ENCODE measurements at places on chromosomes 12 and 14.

GRCh38 chr14:49506650-49507049, 79.5 kb downstream of the RPS29 start:
- DNase-seq = no peak

DNA sequence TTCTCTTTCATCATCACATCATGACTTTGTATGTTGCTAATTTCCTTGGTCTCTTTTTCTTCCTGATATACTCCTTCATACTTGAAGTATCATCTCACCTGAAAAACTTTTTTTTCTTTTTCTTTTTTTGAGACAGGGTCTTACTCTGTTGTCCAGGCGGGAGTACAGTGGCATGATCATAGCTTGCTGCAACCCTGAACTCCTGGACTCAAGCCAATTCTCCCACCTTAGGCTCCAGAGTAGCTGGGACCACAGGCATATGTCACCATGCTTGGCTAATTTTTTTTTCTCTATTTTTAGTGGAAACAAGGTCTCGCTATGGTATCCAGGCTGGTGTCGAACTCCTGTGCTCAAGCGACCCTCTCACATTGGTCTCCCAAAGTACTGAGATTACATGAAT, 107.6 kb downstream of the RALGAPA1 start:
- DNase-seq = no peak

GRCh38 chr12:32843528-32844095, 53.0 kb downstream of the PKP2 start:
- no peak for DNase-seq

DNA sequence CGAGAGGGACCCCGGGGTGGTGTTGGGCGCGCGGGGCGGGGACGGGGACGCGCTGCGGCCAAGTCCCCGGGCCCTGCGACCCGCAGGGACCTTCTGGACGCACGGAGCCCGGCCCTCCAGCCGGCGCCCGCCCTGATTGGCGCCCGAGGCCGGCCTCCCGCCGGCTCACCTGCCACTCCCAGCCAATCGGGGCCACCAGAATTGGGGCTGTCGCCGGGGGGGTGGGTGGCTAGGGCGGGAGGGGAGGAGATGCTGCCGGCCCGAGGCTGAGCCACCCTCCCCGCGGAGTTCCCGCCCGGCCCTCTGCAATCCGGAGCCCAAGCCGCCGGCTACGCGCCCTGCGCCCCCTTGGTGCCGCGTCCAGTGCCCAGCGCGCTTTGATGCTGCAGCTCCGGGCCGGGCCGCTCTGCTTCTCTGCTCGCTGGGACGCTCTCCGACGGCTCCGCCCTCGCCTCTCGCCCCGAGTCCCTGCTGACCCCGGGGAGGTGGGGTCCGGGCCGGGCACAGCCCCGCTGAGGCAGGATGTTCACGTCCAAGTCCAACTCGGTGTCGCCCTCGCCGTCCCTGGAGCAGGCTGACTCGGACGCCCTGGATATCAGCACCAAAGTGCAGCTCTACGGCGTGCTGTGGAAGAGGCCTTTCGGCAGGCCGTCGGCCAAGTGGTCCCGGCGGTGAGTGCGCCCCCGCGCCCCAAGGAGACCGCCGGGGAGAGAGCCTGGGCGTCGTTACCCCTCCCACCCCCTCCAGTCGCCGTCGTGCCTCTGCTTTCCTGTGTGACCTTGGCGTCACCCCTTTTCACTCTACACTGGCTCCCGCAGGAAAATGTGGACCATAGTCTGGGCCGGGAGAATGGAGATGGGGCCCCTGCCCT, at the start of gene PLEKHD1:
Gene PLEKHD1, plus strand, starts transcription at position 285 of the 871 bp plus-strand sequence. Its CDS starts 238 bp downstream, at position 523.
- DNase-seq = no peak

DNA sequence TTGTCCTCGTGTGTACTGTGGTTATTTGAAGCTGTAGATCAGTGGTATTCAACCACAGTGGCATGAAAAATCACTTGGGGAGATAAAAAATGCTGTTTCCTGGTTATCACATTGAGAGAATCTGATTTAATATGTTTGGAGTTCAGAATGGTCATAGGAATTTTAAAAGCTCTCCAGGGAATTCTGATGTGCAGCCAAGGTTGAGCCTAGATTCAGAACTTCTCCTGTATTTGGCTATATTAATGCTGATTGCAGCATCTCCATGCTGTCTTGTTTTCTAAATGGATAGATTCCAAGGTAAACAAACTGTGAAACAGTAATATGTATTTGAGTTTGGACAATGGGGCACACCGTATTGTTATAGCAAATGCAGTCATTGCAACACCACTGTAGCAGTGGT, 982.2 kb upstream of the FBXO33 start:
- DNase-seq = no peak
